ENCODE measurements at places on chromosomes 5 and 9.

GRCh38 chr9:18398038-18398437 is 75.9 kb upstream of the ADAMTSL1 start:
- no peak for DNase-seq

DNA sequence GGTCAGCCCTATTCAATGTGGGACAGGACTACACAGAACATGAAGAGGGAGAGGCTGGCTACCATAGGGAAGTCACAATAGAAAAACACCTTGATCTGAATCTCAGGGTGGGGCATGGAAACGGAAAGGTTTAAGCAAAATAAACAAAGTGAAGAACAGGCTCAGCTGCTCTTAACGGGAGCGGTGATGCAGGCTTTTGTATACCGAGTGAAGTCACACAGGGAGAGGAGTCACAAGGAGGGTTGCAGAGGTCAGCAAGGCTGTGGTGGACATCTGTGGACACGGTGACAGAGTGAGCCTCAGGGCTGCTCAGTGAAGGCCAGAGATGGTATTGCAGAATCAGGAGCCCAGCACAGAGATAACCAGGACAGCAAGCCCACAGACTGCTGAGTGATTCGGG is 30.6 kb upstream of the SEMA4D start:
- no peak for DNase-seq

DNA sequence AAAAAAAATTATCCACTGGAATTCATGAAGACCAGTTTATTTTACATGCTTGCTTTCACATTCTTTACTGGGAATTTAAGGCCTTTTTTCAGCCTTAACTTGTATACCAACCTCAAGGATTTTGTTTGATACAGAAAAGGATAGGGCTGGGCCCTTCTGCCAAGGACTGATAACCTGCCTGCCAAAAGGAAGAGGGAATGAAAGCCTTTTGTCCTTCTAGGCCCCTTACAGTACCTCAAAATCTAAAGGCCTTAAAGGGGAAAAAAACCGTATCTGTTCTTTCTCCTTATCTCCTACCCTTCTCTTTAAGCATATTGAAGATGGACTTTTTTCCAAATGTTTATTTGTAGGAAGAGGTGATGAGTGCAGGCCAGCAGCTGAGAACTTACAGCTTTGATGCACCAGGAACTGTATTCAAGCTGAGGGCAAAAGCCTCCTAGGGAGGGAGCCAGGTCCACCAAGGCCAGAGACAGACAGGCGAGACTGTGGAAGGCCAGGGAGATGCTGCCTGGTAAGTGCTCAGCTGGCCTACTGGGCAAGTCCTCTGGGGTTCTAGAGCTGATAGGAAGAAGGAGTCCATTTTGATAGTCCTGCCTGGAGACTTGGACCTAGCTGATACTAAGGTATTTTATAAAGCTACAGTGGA is 31.8 kb downstream of the FAXDC2 start:
- DNase-seq, result no peak

- DNase-seq, result no peak
These were observed 86.3 kb downstream of the STK10 start for GRCh38 chr5:172101547-172102217.

- no peak for DNase-seq
These were observed 7.7 kb downstream of the CLTB start for GRCh38 chr5:176408590-176408989.

DNA sequence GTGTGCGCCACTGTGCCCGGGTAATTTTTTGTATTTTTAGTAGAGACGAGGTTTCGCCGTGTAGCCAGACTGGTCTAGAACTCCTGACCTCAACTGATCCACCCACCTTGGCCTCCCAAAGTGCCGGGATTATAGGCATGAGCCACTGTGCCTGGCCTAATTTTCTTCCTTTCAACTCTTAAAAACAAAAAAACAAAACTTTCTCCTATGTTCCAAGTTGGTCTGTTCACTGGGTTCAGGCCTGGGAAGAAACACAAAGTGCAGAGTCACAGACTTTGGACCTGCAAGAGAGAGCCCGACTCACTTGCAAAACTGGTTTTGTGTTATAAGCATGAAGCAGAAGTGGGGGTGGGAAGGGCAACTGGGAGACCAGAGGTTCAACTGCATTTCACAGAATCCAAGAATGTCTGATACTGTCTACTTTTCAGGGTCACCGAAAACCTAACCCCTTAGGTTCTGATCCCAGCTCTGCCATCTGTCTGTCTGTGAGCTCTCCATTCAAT is 5.2 kb upstream of the HDHD3 start:
- no peak for DNase-seq

DNA sequence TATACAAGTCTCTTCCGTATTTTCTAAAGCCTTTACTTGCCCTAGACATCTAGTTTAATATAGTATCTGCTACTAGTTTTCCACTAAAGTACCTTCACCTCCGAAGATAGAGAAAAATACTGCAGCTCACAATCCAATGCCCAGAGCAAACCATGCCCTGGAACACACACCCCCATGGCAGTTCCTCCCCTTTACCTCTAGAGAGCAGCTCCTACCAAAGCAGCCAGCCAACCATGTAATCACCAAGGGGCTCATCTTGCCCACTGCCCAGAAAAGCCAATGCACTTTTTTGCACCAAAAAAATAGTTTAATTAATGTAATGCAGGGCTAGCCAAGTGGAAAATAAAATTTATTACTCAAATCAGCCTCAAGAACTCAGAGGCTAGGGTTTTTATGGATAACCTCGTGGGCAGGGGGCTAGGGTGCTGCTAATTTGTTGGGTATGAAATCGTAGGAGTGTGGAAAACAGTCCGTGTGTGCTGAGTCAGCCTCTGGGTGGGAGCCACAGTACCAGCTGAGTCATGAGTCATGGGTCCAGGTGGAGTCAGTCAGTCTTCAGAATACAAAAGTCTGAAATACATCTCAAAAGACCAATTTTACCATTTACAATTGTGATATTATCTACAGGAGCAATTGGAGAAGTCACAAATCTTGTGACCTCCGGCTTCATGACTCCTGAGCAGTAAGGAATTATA is 120.1 kb upstream of the ACO1 start:
- DNase-seq, result no peak

GRCh38 chr9:122216138-122216797 is 12.5 kb downstream of the LHX6 start:
- DNase-seq, result no peak

GRCh38 chr5:86716121-86716520 is 98.4 kb downstream of the COX7C start:
- DNase-seq, result no peak

GRCh38 chr5:150118561-150119229 is 32.3 kb upstream of the CSF1R start:
- DNase-seq, result no peak

GRCh38 chr5:135131801-135132680 is 98.0 kb upstream of the PITX1 start:
- DNase-seq, result no peak

- DNase-seq, result peak; percentile 23
These were observed 1.2 kb upstream of the CKS2 start for GRCh38 chr9:89309608-89310474.

DNA sequence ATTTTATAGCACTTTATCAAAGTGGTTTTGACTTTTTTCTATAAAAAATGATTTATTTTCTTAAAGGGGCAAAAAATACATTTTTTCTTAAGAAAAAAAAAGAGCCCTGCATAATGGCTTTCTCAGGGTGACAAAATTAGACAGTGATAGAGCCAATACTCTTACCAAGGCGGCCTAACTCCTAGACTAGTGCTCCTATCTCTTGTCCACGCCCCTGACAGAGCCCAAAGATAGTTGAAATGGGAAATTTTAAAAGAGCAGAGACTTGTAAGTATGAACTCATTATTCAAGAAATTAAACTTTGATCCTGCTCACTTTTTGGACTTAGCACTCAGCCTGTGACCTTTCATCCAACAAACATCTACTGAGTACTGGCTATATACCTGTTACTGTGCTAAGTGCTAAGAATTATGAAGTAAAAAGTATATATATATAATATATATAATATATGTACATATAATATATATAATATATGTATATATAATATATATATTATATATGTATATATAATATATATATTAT is 1.2 kb downstream of the INVS start:
- no peak for DNase-seq

- no peak for DNase-seq
These were observed 159.5 kb upstream of the GRAMD2B start for GRCh38 chr5:126263591-126264184.

GRCh38 chr5:113090336-113091106 is 113.9 kb downstream of the DCP2 start:
- DNase-seq, result peak; percentile 14

- peak; percentile 23 for DNase-seq
These were observed 55.0 kb upstream of the SLC46A2 start for GRCh38 chr9:112945620-112946208.

DNA sequence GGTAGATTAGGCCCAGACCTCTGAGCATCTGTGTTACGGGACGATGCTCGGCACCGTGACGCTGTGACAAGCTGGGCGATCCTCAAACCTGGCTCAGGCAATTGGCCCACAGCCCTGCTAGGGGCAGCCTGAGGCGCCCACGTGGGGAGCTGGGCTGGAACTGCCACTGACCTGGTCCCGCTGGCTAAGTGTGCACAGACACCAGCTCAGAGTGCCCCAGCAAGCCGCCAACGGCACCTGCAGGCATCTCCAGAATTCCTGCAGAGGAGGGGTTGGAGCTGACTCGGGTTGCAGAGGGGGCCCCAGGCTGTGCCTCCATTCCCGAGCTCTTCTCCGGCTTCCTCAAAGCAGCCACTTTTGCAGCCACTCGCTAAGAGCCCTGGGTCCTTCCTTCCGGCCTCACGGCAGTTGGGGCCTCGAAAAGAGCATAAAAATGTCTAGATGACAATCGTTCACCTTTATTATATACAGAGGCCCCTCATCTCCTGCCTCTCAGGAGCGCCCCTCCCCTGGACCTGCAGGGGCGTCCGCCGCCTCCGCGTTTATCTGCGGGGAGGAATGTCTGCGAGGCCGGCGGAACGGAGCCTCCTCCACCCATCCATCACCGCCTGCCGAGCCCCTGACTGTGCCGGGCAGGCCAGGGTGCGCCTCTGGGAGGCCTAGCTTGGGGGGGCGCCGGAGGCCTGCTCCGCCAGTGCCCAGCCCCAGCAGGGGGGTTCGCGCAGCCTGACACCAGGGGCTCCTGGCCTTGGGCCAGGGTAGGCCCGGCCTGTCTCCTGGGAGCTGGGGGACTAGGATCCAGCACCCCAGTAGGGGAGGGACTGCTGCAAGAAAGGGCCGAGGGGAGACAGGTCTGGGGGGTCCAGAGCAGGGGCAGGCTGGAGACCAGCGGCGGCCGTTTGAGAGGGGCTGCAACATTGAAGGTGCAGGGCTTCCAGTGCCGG is 144.9 kb downstream of the BARX1 start:
- no peak for DNase-seq

- DNase-seq, result no peak
These were observed 231.3 kb upstream of the TYRP1 start for GRCh38 chr9:12461763-12462460.

GRCh38 chr5:99369797-99370593 is 441.2 kb upstream of the CHD1 start:
- DNase-seq, result no peak

DNA sequence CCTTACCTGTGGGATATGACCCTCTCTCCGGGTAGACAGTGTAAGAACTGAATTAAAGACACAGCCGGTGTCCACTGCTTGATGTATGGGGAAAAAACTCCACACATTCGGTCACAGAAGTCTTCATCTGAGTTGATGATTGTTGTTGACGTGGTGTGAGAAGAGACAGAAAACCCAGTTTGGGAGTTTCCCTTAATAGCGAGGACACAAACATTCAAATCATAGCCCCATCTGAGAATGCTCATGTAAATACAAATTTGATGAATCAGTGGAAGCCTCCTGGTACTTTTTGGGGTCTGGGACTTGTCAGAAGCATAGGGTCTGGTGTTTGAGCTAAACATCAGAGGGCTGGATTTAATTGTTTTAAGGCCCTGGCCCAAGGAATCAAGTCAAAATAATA is 11.0 kb downstream of the HAVCR1 start:
- no peak for DNase-seq

GRCh38 chr5:104363567-104363966 is 801.0 kb upstream of the NUDT12 start:
- DNase-seq, result no peak

- DNase-seq, result no peak
These were observed 96.1 kb downstream of the C9orf152 start for GRCh38 chr9:110111868-110112267.

DNA sequence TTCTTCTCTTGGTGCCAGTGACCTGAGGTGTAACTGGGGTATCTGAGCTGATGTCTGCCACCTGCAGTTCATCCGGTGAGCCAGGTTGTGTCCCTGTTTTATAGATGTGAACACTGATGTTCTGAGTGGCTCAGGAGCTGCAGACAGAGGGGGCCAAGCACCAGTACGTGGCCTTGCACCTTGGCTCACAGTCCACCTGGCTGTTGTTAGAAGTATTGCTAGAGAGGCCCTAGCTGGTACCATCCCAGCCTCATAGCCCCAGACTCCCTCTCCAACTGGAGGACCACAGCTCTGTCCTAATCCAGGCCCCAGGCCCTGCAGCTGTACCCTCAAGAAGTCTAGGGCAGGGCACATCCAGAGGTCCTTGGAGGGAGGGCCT is 16.2 kb downstream of the PHF2 start:
- DNase-seq, result no peak

GRCh38 chr5:111948092-111948841 is 191.3 kb upstream of the NREP start:
- DNase-seq, result no peak

GRCh38 chr5:19261879-19262278 is 726.1 kb downstream of the CDH18 start:
- DNase-seq, result no peak

- no peak for DNase-seq
These were observed 31.7 kb downstream of the ZDHHC21 start for GRCh38 chr9:14661421-14662059.

DNA sequence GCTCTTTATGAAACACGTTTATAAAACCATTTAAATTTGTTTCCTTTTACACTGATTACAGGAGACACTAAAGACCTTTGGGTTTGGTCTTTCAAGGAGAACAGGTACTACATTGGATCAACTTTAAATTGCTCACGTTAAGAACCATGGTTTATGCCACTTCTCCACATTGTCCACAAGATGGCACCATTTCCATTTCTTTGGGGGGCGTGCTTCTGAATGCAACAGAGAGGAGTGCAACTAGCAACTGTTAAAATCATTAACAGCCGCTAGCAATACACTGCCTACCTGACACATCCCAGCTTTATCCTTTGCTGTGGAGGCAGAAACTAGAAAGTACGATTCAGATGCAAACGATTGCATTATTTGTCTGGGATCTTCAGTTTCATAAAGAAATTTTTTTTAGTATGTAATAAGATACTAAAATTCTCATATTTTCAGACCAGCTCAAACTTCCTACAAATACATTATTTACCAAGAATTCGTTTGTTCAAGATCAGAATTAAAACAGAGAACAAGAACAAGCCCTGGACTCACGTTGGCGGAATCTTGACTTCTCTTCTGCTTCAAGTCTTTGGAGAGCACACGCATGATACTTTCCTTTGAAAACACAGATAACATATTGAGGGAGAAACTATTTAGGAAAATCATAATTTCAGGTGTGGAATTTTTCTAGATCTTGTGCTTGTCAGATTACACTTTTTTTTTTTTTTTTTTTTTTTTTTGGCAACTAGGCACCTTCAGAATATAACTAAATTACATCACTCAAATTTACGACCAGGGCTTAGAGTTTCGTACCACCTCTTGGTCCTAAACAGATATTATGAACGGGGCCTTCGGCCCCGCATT is 702 bp downstream of the CDC20B start:
- DNase-seq, result peak; percentile 58

Measured in stimulated activated CD4-positive, alpha-beta T cell treated with anti-CD3 and anti-CD28 coated beads, Interleukin-2, amount 100 ng/mL, for 24 hours (primary cell).